Activated T-cell treated with anti-CD3 and anti-CD28 coated beads for 4 hours (primary cell): ENCODE measurements at places on chromosomes 12 and 14.

DNA sequence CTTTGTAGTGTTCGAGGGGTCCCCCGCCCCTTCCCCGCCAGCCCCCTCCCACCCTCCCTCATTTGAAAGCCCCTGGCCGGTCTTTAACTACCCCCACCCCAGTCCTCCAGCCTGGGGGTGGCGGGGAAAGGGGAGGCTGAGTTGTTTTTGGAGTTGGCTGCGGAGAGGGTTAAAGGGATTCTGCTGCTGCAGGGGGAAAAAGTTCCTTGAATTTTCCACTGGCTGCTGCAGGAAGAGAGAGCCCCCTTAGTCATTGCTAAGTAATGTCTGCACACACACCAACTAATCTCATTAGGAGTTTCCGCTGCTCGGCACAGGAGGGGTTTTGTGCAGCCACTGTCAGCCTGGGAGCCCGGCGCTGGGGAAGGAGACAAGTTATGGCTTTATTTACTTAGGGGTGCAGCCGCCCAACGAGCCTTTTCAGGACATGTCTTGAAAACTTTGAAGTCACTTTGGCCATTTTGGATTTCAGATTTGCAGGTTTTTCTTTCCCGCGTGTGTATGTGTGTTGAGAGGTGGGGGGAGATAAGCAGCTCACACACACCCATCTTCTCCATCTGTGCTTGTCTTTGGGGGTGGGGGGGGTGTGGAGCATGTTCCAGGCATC, 1.8 kb downstream of the ELK3 start:
- DNase-seq, result no peak

GRCh38 chr14:30928462-30928861, 54.1 kb downstream of the COCH start:
- DNase-seq, result no peak

GRCh38 chr12:51028126-51028812, 2.1 kb upstream of the SLC11A2 start:
- DNase-seq, result no peak

DNA sequence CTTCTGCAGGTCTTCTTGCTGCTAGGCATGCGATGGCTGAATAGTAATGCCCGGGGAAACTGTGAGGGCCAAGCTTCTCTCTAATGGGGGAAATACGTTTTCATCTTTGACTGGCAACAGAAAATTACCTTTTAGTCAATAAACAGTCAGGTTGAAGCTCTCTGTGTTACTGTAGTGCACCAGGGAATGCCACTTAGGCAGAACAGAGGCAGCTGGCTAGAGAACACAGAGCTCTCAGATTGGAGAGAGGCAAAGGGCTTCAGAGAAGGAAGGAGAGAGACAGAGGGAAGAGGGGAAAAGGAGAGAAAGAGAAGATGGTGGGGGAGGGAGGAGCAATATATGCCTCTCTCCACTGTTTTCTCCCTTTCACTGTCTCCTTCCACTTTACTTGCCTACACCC, 6.7 kb downstream of the HSD17B6 start:
- DNase-seq, result no peak

- DNase-seq, result no peak
These were observed 17.7 kb downstream of the EPYC start for GRCh38 chr12:90987101-90987500.

GRCh38 chr12:130715150-130715997, 725 bp downstream of the RIMBP2 start:
- DNase-seq, result no peak

GRCh38 chr12:29655861-29656260, 127.9 kb downstream of the TMTC1 start:
- DNase-seq, result no peak

GRCh38 chr14:77988096-77988870, 181.9 kb upstream of the NRXN3 start:
- DNase-seq, result no peak
